Smooth muscle cell of the pulmonary artery (primary cell): ENCODE measurements at places on chromosomes 7 and 10. TPM values are rescaled to one million over a fixed set of nuclear protein-coding genes. Genes with fewer than 3 reads are reported as not detected.

Gene APBB1IP
- 0.13 and 0.26 TPM in 2 replicates for total RNA-seq

Gene C7orf33
- total RNA-seq, result not detected in 2 replicates

Gene SFTPA1
- total RNA-seq, result not detected in 2 replicates

Gene CFAP69
- total RNA-seq, result 10.6 and 13.4 TPM in 2 replicates

Gene GDF10
- total RNA-seq, result 0.03 and 5.5 TPM in 2 replicates

Gene ATAD1
- total RNA-seq, result 34.9 and 40.0 TPM in 2 replicates

Gene TUBAL3
- not detected in 2 replicates for total RNA-seq

Gene ECHDC3
- 2.1 and 4.4 TPM in 2 replicates for total RNA-seq

Gene ZMIZ2
- 13.1 and 24.3 TPM in 2 replicates for total RNA-seq

Gene HOXA11
- total RNA-seq, result 0.13 TPM in 1 of 2 replicates, not detected in the other

Gene FAM13C
- total RNA-seq, result 5.0 and 7.3 TPM in 2 replicates

Gene FKBP6
- total RNA-seq, result not detected in 2 replicates

Gene TBL2
- total RNA-seq, result 102 and 150 TPM in 2 replicates

Gene TAC1
- 0.07 TPM in 1 of 2 replicates, not detected in the other for total RNA-seq

Gene SH2D4B
- total RNA-seq, result 0.07 TPM in 1 of 2 replicates, not detected in the other

Gene NKX1-2
- not detected in 2 replicates for total RNA-seq

Gene PPP1R17
- not detected in 2 replicates for total RNA-seq

Gene HNRNPH3
- total RNA-seq, result 26.4 and 32.9 TPM in 2 replicates

Gene DMTF1
- total RNA-seq, result 78.6 and 80.7 TPM in 2 replicates

Gene TET1
- total RNA-seq, result 1.8 and 5.2 TPM in 2 replicates

Gene SPDYE16
- total RNA-seq, result not detected in 2 replicates

Gene GAD2
- total RNA-seq, result not detected in 2 replicates

Gene SEMA3C
- total RNA-seq, result 215 and 311 TPM in 2 replicates

Gene EGFR
- total RNA-seq, result 47.8 and 64.3 TPM in 2 replicates

Gene SPDYE1
- total RNA-seq, result not detected in 2 replicates

Gene CDNF
- 0.59 and 2.6 TPM in 2 replicates for total RNA-seq

Gene MICALL2
- 22.9 and 27.1 TPM in 2 replicates for total RNA-seq

Gene RAMP3
- not detected in 2 replicates for total RNA-seq

Gene AKR1C3
- total RNA-seq, result 42.8 and 74.1 TPM in 2 replicates
